ENCODE measurements at places on chromosomes 12 and 14.

DNA sequence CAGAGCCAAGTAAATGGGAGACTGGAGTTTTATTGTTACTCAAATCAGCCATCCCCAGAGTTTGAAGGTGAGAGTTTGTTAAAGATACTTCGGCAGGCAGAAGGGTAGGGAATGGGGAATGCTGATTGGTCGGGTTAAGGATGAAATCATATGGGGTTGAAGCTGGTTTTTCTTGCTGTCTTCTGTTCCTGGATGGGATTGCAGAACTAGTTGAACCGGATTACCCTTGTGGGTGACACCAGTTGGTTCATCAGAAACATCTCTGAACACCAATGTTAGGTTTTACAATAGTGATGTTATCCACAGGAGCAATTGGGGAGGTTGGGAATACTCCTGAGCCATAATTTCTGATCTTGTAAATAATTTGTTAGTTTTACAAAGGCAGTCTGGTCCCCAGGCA, 18.7 kb upstream of the SMCO2 start:
- DNase-seq = no peak

- no peak for DNase-seq
Measured at GRCh38 chr12:65140738-65141137, 19.6 kb upstream of the WIF1 start.

- no peak for DNase-seq
Measured at GRCh38 chr12:131007031-131007739, 53.5 kb downstream of the ADGRD1 start.

DNA sequence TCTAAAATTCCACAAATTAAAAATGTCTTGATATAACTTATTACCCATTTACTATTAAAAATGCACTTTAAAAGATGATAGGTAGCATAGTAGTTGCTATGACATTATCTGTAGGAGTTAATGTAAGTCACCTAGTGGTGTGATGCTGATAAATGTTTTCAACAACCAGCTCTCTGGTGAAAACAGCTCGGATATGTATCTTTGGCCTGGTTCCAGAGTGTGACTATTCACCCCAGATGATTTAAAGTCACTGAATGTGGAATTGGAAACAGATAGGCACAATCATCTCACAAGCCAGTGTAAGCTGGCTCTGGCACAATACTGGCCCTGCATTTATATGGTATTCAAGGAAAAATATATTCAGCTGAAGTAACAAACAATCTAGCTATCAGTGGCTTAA, 9.2 kb upstream of the CCDC196 start:
- no peak for DNase-seq

DNA sequence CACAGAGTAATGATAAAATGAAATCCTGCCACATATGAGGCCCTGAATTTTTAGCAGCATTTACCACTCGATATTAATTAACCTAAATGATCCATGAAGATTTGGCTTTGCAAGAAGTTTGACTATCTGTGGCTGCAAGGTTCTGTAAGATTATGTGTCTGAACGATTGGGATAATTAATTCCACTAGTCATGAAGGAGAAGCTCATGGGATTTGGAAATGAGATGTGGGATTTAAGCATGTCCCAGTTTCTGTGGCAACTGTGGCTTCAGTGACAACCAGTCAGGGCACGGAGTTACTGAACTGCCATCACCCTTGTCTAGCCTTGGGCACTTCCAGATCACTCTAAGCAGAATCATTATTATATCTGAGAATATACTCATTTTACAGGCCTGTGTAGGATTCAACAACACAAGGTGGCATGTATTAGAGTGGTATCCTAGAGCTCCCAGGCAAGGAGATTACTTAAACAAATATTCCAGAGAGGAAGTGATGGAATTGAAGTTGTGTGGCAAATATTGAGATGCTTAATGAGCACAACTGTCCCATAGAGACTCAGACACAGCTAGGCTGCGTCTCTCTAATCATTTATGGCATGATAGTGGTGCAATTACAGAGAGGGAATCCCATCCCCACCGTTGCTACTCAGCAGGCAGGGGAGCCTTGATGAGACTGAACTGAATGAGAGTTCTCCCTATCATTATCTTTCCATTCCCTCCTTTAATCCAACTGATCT, 205.0 kb upstream of the KRR1 start:
- no peak for DNase-seq

DNA sequence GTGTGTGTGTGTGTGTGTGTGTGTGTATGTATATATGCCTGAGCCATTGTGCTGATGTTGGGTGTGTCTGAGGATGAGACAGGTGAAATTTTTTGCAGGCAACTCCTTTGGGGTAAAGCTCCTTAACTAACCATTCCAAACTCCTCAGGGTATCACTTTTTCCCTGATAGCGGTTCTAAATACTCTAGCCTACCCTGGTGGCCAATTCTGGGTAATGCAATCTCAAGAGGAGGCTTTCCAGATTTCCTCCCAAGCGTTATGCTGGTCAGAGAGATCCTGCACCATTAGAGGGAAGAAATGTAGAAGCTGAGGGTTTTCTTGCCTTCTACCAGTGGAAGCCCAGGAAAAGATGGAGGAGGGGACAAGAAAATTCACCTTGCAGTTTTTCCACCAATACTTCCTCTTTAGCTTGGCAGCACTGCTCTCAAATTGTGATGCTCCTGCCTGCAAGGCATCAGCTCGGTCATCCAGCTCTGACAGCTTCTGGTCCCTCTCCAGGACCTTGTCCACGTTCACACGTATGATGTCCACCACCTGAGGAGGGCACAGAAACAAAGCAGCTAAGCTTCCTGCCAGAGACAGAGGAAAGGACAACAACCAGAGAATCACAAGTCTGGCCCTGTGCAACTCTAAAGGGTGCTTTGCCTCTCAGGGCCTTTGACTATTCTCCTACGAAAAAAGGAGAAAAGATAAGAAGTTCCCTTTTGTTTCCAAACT, 4.9 kb downstream of the VAMP1 start:
- no peak for DNase-seq

GRCh38 chr12:88182416-88182815, 40.3 kb downstream of the TMTC3 start:
- DNase-seq = no peak

DNA sequence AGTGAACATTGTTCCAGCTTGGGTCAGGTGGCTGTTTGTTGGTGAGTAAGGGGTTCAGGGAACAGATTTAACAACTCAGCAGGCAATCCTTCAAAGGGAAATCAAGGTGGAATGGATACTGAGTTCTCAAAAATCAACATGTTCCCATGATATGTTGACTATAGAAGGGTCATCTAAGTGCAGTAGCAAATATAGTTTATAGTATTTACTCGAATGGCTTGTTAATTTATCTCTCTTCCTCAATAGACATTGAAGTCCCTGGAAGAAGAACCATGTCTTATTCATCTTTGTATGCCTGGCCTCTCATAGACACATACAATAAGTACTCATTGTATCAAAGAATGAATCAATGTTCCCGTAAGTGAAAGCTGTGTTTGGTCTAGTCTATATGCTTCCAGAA, 24.5 kb upstream of the DUSP6 start:
- DNase-seq = no peak

GRCh38 chr12:46956451-46957035, 122.9 kb upstream of the PCED1B start:
- no peak for DNase-seq

GRCh38 chr14:51394384-51394783, 154.3 kb downstream of the TMX1 start:
- DNase-seq = no peak

GRCh38 chr12:6724409-6724797, 557 bp downstream of the COPS7A start:
- no peak for DNase-seq
